ENCODE measurements at places on chromosomes 6 and 20. TPM values are rescaled to one million over a fixed set of nuclear protein-coding genes. Genes with fewer than 3 reads are reported as not detected.

The ME1 gene
- total RNA-seq, result 48.9 TPM

The LY6G6F gene
- total RNA-seq, result not detected

The KIF6 gene
- 0.55 TPM for total RNA-seq

The RIPOR2 gene
- 0.42 TPM for total RNA-seq

The PNISR gene
- total RNA-seq, result 70.1 TPM

The ZNF334 gene
- 2.7 TPM for total RNA-seq

Measured in smooth muscle cell of the umbilical artery (primary cell).